ENCODE measurements at places on chromosomes 6 and 20.

DNA sequence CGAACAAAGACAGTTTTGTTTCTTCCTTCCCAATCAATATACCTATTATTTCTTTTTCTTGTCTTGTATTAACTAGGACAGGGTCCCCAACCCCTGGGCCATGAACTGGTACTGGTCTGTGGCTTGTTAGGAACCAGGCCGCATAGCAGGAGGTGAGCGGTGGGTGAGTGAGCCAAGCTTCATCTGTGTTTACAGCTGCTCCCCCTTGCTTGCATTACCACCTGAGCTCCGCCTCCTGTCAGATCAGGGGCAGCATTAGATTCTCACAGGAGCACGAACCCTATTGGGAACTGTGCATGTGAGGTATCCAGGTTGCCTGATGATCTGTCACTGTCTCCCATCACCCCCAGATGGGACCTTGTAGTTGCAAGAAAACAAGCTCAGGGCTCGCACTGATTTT lies 151.9 kb downstream of the CDKAL1 start:
- DNase-seq: no peak

- DNase-seq: no peak
Observed at GRCh38 chr20:39298121-39298520, 336.0 kb downstream of the DHX35 start.

DNA sequence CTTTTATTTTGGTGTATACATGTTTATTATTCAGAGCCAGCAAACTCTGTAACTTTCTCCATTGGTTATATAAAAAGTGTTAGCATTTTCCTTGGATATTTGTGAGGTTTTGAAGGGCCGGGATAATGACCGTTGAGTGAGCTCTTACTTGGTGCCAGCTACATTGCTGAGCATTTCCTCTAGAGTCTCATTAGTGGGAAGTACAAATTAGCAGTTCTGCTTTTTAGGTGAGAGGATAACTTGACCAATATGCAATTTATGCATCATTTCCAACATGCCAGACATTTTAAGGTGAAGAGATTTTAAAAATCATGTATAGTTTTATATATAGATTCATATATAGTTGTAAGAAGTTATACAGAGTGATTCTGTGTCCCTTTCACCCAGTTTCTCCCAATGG lies 84.3 kb downstream of the CARMIL1 start:
- no peak for DNase-seq

GRCh38 chr20:22586645-22587310 lies 2.4 kb upstream of the FOXA2 start:
- DNase-seq: peak; percentile 94

GRCh38 chr20:20780127-20780824 lies 67.8 kb upstream of the RALGAPA2 start:
- peak; percentile 63 for DNase-seq

- DNase-seq: no peak
Observed at GRCh38 chr6:11404838-11405237, 132.7 kb upstream of the TMEM170B start.

GRCh38 chr20:36538026-36538722 lies 3.1 kb upstream of the MYL9 start:
- DNase-seq: no peak

- DNase-seq: peak; percentile 43
Observed at GRCh38 chr6:692356-692851, 535 bp downstream of the EXOC2 start.

DNA sequence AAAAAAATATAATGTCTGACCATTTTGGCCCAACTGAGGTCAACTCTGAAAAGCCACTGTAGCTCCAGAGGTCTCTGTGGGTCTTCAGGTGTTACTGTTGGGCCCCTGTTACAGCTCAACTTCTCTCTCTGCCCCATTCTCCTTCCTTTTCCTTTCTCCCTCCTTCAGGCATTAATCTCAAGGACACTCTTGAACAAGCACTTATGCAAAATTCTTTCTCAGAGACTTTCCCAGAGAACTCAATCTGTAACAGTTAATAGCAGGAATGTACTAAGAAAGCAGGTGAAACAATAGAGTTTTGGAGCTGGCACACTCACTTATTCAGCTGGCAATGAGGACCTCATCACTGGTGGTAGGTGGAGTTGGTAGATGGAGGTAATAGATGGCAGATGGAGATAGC lies 31.9 kb upstream of the SLC22A3 start:
- no peak for DNase-seq

DNA sequence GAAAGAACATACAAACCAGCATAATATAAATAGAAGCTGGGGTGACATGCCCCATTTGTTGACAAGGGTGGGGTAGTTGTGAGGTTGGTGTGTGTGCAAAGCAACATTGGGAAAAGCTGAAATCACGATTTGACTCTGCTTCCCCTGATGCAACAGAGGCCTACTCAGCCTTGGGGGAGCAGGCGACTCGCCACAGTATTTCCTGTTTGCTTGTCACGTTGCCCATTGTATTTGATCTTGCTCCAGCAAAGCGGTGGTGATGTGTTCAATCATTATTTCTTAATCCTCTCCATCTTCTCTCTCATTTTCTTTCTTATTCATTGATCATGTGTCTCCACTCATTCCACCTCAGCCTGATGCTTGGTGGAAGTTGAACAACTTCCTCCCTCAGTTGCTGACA lies 165.8 kb upstream of the CITED2 start:
- no peak for DNase-seq

DNA sequence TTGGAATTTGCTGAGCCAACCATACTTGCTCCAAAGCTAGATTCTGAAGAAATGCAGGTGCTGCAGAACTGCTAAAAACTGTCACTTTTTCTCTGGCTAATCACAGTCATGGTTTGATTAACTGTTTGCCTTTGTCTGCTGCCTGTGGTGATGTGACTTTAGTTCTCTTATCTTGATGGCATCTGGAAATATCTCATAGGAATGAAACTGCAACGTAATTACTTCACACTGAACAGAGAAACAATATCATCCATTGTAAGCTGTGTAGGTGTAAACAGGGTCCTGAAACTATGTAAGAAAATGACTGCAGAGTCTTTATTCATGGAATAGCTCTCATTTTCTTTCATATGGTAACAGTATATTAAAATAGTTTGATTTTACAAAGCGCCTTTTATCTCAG lies 721.9 kb upstream of the HS3ST5 start:
- DNase-seq: no peak

DNA sequence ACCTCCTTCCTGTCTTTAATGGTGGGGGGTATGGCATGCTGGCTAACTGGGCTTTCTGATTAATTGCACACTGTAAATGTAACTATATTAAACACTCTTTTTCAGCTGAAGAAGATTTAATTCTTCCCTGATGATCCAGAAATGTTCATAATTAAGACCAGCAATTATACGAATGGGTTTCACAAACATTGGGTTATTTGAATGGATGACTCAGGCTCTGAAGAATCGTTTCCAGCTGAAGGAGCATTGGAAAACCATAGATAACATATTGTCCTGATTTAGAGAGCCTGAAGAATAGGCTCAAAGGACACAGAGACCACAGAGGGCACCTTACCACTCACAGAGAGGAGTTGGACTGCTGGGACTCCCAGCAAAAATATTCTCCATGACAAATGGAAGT lies 130.7 kb upstream of the SSTR4 start:
- DNase-seq: no peak

GRCh38 chr6:157860505-157860991 lies 37.5 kb downstream of the SNX9 start:
- DNase-seq: no peak

DNA sequence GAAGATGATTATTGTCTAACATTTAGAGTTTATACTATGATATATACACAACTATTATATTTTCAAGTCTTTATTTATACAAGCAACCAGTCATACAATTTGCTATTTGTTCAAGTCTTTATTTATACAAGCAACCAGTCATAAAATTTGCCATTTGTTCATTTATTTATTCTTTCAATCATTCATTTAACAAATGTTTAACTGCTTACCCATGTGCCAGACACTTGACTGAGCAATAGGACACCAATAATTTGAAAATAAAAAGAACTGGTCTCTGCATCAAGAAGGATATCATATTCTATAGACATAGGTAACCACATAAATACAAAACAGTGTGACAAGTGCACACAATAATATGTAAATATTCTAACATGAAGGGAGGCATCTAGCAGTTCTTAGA lies 20.3 kb downstream of the GRIK2 start:
- no peak for DNase-seq

DNA sequence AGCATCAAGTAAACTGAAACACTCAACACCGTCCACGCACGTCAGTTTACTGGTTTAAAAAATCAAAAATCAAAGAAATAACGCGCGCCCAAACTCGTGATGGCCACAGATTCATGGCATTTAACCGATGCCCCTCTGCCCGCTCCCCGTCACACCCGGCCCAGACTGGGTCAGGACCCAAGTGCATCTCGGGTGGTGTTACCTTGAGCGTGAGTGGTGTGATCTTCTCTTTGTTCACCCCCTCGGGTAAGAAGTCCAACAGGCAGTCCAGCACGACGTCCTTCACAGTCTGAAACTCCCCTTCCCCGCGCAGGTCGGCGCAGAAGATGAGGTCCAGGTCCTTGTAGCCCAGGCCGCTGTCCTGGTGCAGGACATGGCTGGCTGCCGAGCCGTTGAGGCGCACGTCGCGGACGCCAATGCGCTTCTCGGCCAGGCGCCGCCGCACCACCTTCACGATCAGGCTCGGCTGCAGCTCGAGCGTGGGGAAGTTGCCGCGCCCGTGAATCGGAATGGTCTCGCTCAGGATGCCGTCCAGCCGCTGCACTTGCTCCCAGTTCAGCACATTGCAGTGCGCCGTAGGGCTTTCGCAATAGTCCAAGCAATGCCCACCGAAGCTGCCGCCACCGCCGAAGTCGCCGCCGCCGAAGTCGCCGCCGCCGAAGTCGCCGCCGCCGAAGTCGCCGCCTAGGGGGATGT lies 945 bp downstream of the TENT5A start:
- DNase-seq: no peak

DNA sequence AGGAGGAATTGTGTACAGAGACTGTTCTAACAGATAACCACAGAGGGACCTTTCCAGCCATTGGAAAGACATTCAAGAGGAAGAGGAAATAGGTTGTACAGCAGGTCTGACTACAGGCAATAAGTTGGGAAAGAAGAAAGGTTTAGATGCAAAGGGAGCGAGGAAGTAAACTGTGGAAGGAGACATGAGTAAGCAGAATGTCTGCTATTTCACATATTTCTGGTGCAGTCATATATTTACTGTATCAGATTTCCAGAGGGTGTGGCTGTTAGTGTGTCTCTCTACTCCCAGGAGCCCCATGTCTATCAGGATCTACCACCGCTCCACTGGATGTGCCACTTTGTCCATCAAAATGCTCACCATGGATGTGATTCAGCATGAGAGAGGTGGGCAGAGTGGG lies 25.9 kb downstream of the MRS2 start:
- DNase-seq: no peak

- DNase-seq: peak; percentile 14
Observed at GRCh38 chr6:142537612-142538478, 236.0 kb downstream of the ADGRG6 start.

DNA sequence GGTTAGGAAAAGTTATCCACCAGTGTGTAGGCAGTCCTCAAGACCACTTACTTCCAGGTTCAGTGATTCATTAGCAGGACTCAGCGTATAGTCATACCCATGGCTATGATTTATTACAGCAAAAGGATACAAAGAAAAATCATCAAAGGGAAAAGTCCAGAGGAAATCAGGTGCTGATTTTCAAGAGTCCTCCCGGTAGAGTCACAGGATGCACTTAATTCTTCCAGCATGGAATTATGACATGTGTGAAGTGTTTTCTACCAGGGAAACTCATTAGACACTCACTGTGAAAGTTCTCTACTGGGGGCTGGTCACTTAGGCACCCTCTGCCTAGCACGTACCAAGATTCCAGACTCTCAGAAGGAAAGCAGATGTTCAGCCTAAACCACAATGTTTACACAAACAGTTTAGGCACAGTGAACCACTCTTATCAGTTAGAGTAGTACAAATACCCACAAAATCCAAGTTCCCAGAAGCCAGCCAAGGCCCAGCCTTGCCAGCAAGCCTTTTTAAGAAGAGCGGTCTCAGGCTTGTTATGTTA lies 10.2 kb downstream of the WFDC3 start:
- DNase-seq: no peak

- DNase-seq: no peak
Observed at GRCh38 chr20:52105442-52106422, 85.8 kb downstream of the ZFP64 start.

DNA sequence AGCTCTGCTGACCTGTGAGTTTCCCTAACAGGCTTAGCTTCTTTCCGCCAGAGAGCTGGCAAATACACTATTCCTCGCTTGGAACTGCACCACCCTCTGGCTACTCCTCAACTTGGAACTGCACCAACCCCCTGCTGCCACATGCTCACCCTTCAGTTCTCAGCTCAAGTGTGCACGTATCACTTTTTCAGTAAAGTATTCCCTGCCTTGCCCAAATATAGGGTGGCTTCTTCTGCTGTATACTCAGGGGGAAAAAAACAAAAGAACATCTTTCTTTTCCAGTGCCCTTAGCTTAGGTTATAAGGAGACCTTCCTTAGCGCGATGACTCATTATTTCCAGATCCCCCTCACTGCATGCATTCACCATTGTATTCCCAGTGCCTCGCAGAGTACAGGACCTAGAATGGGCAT lies 21.2 kb downstream of the GNAS-AS1 start:
- no peak for DNase-seq

- peak; percentile 96 for DNase-seq
Observed at GRCh38 chr20:46308258-46309157, at the start of gene CDH22. TSS of gene CDH22 (minus strand) at chr20:46308498. CDS start at chr20:46251294, 57,204 bp downstream.

GRCh38 chr6:33166363-33166762 lies 25.9 kb downstream of the COL11A2 start:
- DNase-seq: no peak

DNA sequence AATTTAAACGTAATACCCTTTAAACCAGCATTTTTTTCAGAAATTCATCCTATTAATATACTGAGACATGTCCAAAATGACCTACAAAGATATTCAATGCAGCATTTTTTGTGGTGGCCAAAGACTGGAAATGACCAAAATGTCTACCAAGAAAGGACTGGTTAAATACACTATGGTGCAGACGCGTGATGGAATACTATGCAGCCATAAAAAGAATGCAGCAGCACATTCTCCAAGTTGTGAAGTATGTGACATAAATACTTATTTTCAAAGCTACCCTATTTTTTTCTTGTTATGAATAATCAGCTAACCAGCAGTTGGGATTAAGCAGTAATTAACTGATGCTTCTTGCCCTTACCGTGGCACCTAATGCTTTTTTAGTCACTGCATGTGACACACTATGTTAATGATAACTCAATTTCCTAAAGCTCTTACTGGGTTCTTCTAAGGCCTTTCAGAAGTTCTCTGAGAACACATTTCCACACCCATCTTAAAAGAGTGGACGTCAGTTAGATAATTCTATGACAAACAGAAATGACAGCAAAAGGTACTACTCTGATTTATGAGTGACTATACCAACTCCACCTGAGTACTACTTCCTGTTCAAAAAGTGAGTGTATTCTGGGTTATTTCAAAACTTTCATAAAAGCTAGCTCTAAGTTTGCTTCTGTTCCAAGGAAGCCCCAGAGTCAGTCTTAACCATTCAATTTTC lies 24.9 kb downstream of the TTI1 start:
- DNase-seq: no peak

- DNase-seq: no peak
Observed at GRCh38 chr20:5945963-5946362, 4.4 kb downstream of the TRMT6 start.

Data from HuH-7.5 (cell line).